ENCODE measurements at places on chromosomes 7 and 10.

DNA sequence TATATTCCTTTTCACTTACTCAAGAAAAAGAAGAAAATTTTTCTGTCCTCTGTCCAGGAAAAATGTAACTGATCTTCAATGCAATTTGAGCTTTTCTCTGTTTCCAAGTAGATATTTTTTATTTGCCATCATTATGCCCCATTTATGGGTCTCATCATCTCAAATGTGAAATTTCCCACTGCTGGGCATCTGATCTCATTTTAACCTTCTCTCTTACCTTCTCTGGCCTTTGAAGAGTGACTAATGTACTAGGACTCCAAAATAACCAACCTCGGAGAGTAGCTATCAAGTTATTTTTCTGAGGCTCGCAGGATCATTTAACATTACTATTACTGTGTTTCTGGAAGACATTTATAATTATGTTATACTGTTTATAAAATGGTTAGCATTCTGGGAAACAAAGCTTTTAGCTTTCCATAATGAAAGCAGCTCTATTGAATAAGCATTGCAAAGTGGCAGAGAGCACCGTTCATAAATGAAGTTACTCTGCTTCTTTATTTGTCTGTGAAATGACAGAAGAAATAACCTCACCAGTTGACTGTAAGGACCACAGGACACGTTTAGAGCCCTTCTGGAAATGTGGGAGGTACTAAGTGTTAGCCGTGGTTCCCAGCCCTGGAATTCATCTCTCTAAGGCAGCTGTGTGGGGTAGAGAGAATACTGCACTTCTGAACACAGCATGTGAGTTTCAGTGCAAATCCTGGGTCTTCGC is 33.3 kb upstream of the NMT2 start:
- DNase-seq, result no peak

DNA sequence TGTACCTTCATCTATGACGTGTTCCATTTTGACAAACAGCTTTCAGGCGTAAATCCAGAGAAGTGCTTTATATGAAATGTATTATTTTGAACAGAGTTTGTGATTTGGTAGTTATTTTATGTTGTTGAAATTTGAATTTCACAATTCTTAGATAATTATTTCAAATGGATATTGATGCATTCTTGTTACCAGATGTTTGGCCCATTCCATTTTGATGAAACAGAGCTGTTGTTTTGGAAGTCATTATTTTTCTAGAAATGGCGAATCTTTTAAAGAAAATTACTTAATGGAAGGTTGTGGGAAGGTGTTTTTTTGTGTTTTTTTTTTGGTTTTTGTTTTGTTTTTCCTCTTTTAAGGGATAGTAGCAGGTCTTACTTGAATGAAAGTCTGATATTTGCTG is 2.4 kb downstream of the OTUD1 start:
- no peak for DNase-seq

DNA sequence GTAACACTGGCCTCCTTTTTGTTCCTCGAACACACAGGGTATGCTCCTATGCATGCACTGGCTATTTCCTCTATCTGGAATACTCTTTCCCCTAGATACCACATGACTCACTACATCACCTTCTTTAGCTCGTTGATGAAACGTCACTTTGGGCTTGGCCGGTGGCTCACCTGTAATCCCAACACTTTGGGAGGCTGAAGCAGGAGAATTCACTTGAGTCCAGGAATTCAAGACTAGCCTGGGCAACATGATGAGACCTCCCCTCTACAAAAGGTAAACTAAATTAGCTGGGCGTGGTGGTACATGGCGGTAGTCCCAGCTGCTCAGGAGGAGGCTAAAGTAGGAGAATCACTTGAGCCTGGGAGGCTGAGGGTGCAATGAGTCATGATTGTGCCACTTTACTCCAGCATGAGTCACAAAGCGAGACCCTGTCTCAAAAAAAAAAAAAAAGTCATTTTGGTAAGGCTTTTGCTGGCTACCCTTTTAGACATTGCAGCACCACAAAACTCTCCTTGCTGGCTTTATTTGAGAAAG is 14.5 kb downstream of the ANKIB1 start:
- DNase-seq, result no peak

DNA sequence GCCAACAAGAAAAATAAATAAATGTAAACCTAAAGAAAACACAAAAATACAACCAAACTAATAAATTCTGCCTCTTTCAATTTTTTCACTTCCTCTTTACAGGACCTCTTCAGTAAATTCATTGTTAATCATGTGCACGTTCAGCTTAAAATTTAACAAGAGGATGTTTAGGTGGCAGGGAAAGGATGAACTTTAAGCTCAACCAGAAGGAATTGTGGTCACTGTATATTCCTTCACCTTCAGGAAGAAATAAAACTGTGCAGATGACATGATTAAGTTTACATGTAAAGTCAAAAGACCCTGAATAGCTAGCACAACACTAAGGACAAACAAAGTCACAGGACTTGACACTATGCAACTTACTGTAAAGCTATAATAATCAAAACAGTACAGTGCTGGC is 33.0 kb downstream of the KIF5B start:
- no peak for DNase-seq

- DNase-seq, result no peak
Observed at GRCh38 chr10:29882766-29883165, 176.6 kb downstream of the JCAD start.
